ENCODE measurements at places on chromosomes 6 and 20.
A peak's percentile ranks its signal among the peaks of the same experiment; 100 is the strongest.

DNA sequence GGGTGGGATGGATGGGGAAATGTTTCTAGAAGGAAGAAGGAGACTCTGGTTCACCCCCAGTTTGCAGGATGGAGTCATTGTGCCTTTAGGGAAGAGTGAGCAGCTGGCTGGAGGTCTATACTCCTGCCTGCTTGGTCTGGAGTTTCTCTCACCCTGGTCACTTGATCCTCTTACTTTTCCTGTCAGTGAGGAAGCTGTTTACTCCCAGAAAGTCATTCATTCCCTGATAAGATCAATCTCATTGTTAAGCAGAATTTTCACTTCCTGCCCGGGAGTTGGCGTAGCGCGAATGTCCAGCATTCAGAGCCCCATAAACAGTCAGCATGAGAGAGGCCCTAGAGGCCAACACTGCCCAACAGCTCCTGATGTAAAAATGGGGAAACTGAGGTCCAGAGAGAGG is 70.4 kb upstream of the SIRPA start:
- no peak for DNase-seq

DNA sequence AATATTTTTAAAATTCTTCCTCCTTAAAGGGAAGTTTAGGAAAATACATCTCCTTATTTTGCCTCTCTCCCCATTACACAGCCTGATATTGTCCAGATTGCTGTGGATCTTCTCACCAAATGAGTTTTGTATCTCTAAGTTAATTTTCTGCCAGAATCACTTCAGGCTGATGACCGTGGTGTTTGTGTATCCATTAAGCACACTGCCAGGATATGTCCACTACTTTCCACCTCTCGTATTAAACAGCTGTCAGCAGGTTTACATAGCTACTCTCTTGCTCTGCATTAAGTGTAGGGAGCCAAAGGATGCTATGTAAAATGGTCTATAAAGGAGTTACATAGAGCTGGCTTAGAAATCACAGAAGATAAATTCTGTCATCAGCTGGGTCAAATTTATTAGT is 201.1 kb downstream of the ZFAND3 start:
- no peak for DNase-seq

DNA sequence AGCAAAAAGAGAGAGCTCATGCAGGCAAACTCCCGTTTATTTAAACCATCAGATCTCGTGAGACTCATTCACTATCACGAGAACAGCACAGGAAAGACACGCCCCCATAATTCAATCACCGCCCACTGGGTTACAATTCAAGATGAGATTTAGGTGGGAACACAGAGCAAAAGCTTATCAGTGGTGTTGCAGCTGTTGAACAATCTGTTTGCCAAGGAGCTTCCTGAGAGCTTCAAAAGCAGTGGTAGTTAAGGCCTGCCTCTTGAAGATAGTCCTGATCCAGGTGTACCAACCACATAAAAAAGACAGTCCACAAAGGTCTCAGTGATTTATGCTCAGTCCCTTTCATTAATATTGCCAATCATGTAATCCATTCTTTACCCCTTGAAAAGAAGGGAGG is 269.4 kb upstream of the IRAK1BP1 start:
- DNase-seq, result no peak

- no peak for DNase-seq
Measured at GRCh38 chr20:55143601-55144000, 668.2 kb downstream of the DOK5 start.

DNA sequence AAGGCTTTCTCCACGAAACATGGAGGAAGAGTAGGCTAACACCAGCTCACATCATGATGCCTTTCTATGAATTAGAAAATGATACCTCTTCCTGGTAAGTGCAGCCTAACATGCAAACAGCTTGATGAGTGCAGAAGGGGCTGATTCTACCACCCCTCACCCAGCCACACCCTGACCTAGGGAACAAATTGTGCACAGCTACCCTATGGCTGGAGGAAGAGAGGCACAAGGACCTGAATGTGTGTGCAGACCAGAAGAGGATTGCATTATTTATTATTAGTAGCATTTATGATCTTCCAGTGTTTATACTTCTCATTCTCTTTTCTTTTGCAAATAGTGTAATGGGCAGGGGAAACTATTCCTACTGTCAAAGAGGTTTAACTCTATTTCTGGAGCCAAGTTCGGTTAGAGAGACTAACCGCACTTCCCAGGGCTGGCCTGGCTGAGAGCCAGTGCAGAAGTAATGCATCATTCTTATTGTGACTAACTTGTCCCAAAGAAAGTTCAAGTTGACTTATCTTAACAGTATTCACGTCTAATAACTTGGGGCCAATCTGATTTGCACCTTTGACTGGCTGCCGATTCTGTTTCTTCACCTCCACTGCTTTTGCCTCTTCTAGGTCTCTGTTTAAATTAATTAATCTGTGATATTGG is 237.5 kb downstream of the CD83 start:
- peak; percentile 21 for DNase-seq

- no peak for DNase-seq
Measured at GRCh38 chr6:21953831-21954801, 342.7 kb downstream of the PRL start.

- no peak for DNase-seq
Measured at GRCh38 chr20:17660667-17661066, 21.4 kb downstream of the RRBP1 start.

DNA sequence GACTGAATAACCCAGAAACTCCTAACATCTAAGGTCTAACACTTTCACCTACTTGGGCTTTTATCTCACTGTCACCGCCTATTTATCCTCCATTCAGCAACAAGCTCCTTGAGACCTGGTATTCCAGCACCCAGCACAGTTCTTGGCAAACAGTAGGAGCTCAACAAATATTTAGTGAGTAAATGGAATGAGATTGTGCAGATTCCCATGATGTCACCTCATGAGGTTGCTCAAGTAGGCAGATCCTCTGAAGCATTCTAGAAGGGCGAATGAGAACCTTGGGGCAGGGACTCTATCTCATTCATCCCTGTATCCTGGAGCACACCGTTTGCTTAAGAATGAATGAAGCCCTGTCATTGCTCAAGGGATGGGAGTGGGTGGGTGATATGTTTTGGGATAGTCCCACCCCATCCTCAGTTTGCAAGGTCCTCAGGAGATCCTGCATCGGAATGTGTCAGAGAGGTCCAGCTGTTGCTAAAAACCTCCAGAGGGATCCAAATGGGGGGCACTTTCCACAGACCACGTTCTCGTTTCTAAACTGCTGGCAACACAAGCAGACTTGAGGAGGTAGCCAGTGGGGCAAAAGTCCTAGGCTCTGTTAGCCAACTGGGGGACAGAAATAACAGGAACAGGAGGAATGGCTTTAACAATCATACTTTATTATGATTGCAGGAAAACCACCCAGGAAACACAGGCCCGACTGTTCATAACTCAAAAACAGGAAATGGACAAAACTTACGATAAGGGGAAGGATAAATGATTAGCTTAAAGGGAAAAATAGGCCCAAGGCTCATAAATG is 42.0 kb downstream of the EDN1 start:
- no peak for DNase-seq

DNA sequence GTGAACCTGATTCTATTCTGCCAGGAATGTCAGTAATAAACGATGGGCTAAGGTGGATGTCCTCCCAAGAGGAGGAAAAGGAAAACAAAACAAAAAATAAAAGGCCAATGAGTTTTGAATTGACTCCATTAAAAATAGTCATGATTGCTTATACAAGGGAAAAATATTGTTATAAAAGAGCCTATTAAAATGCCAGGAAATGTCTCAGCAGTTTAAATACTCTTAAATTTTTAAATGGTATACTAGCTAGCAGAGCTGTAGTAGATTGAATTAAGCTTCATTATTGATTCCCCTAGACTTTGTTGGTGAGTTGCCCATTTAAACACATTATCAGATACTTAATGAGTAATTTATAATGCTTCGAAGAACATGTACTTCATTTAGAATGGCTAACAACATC is 990.9 kb upstream of the GJE1 start:
- DNase-seq, result no peak

- no peak for DNase-seq
Measured at GRCh38 chr6:56349194-56349593, 101.8 kb upstream of the COL21A1 start.

DNA sequence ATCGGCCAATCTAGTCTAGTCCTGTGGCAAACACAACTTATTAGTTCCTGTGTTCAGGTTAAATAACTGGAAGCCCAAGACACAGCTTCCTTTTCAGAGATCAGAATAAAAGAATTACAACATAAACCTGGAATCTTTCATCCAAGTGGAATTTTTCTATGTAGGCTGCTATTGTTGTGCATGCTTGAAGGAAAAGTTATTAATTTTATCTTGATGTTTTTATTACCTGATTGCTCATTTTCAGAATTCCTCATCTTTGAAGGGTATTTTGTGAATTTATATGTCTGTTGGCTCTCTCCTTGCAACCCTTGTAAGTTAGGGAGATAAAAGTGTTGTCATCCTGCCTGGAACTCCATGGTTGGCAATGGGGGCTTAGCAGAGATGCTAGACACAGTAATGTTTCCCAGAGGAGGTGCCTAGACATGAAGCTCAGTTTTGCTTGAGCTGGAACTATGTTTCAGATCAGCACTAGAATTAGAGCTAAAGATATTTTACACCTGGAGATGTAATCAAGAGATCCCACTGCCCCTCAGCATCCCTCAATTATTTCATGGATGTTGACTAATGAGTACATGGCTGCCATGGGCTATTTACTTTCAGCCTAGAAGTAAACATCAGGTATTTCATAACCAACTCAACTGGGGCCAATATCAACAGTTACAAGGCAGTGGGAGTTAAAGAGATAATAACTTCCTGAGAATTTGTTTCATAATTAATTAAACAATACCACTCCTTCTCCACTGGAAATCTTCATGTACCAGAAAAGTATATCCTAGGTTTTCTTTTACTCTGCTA is 367.0 kb upstream of the MARCKS start:
- no peak for DNase-seq

DNA sequence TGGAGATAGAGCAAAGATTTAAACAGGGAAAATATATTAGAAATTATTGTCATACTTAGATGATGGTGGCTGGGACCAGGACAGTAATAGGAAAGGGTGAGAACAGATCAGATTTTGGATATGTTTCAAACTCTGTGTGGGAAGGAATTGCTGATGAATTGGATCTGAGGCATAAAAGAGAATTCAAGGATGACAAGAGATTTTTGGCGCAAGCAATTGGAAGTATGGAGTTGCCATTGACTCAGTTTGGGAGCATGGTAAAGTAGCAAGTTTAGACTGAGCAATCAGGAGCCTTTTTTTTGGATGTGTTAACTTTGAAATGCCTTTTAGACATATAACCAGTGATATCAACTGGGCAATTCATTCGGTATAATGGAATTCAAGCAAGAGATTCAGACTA is 14.4 kb downstream of the TAB2 start:
- DNase-seq, result no peak

DNA sequence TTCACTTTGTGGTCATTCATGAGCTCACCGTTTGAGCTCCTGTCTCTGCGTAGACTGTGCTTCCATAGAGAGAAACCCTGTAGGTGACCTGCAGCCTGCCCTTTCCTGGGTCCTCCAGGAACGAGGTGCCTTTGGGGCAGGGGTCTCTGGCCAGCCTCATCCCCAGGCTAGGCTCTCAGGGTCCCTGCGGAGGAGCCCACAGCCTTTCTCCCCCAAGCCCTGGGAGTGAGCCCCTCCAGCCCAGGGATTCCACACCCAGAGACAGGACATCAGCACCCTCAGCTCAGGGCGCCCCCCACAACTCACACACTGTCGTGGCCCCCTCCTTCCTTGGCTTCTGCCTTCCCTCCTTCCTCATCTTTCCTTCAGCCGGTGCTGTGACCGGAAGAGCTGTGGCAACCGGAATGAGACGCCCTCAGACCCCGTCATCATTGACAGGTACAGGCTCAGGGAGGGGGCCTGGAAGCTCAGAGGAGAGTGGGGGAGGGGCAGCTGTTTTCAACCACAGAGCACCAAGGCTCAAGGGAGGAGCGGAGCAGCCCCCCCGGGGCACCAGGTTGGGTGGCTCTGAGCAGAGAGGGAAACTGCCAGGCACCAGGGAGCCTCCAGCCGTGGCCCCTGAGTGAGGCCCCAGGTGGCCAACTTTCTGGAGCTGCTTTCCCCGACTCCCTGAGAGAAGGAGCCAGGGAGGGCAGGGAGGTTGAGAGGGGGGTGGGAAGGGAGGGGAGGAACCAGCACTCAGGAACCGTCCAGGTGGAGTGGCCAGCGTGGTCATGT is 16.8 kb downstream of the EBF4 start:
- DNase-seq, result no peak

GRCh38 chr6:35777356-35778102 is 1.1 kb downstream of the CLPSL2 start:
- no peak for DNase-seq

DNA sequence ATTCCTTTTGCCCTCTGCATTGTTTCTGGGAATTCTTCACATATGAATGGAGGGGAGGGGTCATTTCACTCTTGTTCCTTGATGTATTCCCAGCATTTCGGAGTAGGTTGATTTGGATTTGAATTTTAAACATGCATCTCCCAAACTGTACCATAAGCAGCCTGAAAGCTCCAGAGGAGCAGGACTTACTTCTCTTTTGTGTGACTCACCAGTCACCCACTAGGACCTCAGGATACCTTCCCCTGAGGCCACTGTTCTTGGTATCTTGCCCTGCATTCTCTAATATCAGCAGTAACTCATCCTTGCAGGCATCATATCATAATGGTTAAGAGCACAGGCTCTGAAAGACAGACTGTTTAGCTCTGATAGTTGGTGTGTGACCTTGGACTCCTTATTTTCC is 703 bp downstream of the MRPL2 start:
- DNase-seq, result no peak

DNA sequence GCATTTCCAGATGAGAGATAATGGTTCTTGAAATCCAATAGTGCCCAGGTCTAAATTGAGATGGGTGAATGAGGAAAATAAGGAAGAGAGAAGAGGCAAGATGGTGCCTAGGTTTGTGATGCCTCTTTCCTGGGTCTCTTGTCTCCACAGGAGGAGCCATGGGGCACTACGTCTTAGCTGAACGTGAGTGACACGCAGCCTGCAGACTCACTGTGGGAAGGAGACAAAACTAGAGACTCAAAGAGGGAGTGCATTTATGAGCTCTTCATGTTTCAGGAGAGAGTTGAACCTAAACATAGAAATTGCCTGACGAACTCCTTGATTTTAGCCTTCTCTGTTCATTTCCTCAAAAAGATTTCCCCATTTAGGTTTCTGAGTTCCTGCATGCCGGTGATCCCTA is 6.8 kb downstream of the HFE start:
- DNase-seq, result no peak

- DNase-seq, result no peak
Measured at GRCh38 chr6:168088161-168089053, 9.4 kb upstream of the FRMD1 start.

DNA sequence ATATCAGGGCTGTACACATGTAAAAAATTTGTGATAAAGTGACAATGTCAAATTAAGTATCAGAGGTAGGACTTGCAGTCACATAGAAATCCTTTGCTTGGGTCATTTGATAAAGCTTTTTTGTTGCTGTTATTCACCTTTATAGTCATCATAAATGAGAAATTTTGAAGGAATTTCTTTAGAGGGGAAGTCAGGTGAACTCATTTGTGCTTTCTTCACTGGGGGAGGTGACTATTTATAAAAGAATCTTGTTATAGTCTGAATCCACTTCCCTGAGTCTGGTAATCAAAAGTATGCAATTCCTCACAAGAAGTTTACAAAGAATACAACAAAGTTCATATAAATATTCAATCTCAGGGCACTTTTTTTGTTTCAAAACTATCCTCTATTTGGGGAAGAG is 47.7 kb downstream of the FRK start:
- DNase-seq, result no peak
